ENCODE measurements at places on chromosomes 11 and 22. TPM values are rescaled to one million over a fixed set of nuclear protein-coding genes. Genes with fewer than 3 reads are reported as not detected.

DNA sequence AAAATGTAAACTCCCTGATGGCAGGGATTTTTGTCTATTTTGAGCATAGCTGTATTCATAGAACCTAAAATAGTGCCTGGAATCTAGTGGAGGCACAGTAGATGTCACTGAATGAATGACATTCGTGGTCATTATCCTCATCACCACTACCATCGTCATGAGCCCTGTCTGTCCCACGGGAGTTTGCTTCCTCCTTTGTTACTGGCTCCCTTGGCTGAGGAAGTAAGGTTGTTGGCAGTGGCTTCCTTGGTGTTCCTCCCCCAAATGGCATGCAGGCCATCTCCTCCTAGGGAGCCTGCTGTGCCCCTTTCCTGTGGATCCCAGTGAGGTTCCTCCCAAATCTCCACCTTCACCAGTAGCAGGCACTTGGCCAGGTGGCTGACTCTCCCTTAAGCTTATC, 183.0 kb downstream of the CEP164 start:
- no peak for DNase-seq

The DCDC1 gene
- 3.5 TPM for total RNA-seq

GRCh38 chr11:122785031-122785541, 53.2 kb upstream of the CRTAM start:
- no peak for DNase-seq

DNA sequence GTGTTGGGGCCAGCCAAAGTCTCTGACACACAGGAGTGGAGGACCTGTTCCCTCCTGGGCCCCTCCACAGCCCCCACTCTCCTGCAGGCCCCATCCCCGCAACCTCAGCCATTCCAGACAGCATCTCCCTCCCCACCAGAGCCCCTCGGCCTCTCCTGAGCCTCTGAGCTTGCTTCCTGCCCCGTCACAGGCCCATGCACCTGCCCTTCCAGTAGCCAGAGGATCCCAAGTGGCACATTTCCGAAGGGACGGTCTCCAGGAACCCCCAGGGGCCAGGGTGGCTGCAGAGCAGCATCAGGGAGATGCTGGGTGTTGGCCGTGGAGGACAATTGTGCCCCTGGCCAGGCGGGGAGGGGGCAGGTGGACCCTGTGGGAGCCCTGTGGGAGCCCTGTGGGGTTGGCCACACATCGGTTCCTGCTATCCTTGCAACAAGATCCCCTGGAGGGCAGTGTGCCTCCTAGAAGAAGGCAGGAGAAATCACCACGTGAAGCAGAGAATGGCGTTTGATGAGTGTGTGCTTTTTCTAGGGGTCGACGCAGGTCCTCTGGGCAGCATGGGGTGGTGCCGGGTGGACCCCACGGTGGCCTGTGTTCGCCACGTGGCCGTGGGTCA, 45.3 kb upstream of the PPARA start:
- DNase-seq = no peak

The TENM4 gene
- 0.25 TPM for total RNA-seq

DNA sequence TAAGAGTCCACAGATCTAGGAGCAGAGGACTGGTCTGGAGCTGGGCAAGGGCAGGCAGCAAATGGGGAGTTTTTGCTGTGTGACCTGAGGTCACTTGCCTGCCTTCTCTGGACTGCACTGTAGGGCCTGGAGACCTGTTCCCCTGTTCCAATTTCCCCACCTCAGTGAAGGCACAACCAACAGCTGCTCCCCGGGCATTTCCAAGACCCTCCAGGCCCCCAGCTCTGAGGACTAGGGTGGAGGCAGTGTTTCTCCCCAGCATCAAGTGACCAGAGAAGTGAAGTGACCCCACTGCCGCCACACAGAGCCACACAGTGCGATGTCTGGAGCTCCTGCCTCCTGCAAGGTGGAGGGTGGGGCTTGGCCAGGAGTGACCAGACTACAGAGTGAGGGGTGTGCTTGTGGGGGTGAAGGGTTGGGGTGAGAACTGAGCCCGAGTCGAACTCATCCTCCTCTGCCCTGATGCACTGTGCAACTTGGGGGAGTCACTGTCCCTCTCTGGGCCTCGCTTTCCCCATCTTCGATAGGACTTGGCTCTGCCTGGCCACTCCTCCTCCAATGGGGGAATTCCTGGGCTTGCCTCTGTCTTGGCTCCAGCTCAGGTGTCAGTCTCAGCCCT, 21.6 kb downstream of the P2RY2 start:
- no peak for DNase-seq

The GAS2L1 gene
- 6.6 TPM for total RNA-seq

- DNase-seq = peak; percentile 84
Measured at GRCh38 chr22:30426388-30427353, 1.1 kb downstream of the MTFP1 start.

- DNase-seq = no peak
Measured at GRCh38 chr11:46894961-46895360, 23.4 kb downstream of the LRP4 start.

- no peak for DNase-seq
Measured at GRCh38 chr22:38754751-38755154, 1.0 kb downstream of the SUN2 start.

DNA sequence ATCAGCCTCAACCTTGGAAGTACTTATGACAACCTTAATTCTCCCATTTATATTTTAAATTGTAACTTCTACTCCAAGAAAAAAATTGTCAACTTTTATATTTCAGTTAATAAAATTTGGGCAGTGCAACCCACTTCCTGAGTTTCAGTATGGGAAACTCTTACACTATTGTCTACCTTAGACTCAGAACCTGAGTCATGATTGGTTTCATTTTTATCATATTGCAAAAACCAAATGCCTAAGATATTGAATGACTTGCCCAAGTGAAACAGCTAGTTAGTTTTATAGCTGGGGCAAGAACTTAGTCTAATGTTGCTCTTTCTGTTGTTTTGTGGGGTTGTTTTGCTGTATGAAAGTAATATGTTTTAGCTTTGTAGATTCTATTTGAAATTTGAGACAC, 334.0 kb upstream of the ARHGAP42 start:
- no peak for DNase-seq

The DYNC2H1 gene
- 2.9 TPM for total RNA-seq

GRCh38 chr11:17652556-17652955, 66.8 kb upstream of the MYOD1 start:
- no peak for DNase-seq

The APOBEC3H gene
- not detected for total RNA-seq

DNA sequence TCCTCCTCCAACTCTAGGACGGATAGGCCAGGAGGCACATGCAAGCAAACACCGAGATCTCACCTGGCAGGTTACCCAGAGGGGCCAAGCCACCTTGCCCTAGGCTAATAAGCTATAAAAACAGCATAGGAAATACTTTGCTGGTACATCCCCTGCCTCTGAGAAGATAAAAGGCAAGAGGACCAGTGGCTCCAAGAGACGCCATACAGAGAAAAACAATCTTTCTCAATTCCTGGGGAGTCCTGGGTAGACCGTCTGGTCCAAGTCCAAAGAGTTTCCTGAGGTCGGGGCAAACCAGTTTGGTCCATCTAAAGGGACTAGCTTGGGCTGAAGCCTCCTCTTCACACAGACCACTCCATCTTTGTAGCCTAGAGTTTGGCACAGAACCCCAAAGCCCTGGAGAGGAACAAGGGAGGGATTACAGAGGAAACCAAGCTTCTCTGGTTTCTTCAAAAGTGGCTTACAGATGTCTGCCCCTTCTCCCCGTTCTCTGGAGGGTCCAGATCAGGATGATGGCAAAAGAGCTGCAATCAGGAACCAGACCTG, 40.4 kb downstream of the NUMA1 start:
- DNase-seq = no peak

The HSPB2 gene
- not detected for total RNA-seq

GRCh38 chr11:119155733-119156492, 7.1 kb downstream of the ABCG4 start:
- DNase-seq = no peak

DNA sequence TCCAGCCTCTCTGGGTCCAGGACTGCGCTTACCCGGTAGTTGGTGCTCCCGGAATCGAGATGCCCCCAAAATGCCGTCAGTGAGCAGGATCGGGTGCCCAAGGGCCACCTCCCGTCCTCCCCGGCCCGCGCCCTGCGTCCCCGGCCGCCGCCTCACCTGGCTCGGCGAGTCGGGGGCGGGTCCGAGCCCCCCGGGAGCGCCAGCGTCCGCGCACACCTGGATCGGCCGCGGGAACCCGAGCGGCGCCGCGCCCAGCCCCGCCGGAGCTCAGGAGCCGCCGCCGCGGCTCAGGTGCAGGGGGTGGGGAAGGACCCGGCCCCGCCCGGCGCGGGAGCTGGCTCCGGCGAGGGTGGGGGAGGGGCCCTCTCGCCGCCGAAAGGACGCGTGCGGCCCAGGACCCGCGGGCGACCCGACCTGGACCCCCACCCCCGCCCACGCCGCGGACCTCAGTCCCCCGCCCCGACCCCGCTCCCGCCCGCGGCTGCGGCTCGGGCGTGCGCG, at the start of gene SHANK2:
TSS of gene SHANK2 (minus strand) at position 309 of the 501 bp plus-strand sequence. CDS start 105,251 bp downstream, outside the sequence.
- DNase-seq = no peak
